ENCODE measurements at places on chromosomes 3 and 15. TPM values are rescaled to one million over a fixed set of nuclear protein-coding genes. Genes with fewer than 3 reads are reported as not detected.

The EIF2A gene
- total RNA-seq = 268 TPM

The ZIC4 gene
- total RNA-seq = 1.2 TPM

The GNAT1 gene
- total RNA-seq = not detected

The ZBED2 gene
- total RNA-seq = not detected

The TXNRD3 gene
- total RNA-seq = 15.3 TPM

The PLA2G4D gene
- not detected for total RNA-seq

- DNase-seq = no peak
These were observed 9.3 kb upstream of the ISLR2 start for GRCh38 chr15:74121039-74121438.

DNA sequence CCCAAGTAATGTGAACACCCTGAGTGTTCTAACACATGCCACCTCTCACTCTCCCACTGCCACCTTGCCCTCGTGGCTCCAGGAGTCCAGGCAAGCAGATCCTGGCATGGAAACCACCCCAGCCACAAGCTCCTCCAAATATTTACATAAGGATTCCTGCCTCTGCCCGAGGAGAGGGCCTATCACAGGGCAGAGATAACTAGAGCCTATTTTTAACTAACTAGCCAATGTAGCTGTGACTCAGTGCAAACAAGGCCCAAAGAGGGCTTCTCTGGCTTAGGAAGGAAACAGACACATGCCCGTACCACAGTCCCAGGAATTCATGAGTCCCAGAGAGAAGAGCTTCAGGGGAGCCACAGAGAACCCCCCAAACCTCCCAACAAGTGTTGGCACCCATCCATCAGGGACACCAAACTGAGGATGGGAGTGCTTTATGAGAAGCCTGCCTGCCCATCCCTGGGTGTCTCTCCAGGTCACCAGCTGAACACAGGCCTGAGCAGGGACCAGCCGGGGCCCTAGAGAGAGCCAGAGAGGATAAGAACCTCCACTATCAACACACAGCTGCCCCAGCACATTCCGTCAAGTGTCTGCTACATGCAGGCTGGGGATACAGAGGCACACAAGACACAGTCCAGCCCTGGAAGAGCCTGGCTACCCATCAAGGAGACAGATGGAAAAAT lies 9.2 kb downstream of the FYCO1 start:
- no peak for DNase-seq

DNA sequence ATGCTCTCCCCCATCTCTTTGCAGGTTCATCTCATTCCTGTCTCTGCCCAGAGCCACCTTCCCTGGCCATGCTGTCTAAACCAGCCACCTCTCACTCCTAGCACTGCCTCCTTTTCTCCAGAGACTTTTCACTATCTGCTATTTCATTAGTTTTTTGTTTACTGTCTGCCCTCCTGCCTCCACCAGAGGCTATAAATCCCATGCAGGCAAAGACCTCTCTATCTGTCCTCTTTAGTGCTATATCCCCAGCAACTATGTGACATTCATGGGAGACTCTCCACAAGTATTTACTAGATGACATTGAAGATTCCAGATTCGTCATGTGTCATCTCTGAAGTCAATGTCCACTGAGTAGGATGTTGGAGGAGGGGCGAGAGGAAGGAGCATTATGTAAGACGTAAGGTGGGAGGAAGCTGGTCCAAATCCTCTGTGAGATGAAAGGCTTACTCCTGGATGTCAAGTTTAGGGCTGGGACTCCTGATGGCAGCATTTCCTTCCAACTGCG lies 3.4 kb upstream of the FAM43A start:
- DNase-seq = no peak

DNA sequence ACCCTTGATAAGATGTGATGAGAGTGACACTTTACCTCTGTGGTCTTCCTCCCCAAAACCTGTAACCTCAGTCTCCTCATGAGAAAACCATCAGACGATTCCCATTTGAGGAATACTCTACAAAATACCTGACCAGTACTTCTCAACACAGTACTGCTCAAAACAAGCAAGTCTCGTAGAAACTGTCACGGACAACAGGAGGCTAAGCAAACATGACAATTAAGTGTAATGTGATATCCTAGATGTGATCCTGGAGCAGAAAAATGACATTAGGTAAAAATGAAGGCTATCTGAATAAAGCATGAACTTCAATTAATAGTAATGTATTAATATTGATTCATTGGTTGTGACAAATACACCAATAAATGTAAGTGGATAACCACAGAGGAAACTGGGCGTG lies 113.6 kb downstream of the CACNA2D3 start:
- no peak for DNase-seq

DNA sequence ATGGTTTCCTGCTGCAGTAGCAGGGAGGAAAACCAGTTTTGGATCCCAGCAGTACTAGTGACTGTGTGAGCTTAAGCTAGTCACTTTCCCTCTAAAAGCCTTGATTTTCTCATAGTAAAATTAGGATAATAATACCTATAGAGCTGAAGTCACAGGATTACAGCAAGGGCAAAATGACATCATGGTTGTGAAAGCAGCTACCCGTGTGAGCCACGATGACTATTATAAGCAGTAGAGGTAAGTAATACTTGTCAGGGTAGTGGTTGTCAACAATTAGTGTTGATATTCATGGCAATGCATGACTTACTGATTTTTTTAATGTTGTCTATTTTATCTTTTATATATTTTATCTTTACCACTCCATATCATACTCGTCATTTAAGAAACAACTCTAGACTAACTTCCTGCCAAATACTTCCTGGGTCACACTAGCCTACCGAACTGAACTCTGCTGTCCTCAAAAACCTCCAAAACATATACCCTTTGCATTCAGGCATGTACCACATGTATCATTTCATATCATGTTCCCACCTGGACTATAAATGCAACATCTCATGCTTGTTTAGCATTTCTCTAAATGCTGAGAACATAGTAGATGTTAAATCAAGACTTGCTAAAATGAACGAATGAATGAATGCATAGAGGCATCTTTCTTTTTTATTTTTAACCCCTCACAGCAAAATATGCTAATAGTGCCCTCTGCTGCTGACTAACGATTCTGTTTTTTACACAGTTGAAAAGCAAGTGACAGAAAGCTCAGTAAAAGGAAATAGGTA lies 172.6 kb downstream of the P3H2 start:
- DNase-seq = no peak

DNA sequence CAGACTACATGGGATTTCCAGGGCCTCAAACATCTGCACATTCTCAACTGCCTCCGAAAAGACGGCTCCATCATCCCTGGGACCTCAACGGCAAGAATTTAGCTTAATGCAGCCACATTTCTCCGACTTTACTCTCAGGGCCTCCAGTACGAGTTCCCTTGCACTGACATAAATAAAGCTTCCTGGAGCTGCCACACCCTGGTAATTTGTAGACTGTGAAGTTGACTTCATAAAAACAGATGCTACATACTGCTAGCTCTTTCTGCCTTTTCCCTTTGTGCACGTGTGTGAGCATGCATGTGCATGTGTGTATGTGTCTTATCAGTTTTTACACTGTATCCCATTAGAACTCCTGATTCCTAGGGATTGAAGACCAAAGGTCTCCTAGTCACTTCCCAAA lies 122.7 kb downstream of the NTRK3 start:
- DNase-seq = no peak

DNA sequence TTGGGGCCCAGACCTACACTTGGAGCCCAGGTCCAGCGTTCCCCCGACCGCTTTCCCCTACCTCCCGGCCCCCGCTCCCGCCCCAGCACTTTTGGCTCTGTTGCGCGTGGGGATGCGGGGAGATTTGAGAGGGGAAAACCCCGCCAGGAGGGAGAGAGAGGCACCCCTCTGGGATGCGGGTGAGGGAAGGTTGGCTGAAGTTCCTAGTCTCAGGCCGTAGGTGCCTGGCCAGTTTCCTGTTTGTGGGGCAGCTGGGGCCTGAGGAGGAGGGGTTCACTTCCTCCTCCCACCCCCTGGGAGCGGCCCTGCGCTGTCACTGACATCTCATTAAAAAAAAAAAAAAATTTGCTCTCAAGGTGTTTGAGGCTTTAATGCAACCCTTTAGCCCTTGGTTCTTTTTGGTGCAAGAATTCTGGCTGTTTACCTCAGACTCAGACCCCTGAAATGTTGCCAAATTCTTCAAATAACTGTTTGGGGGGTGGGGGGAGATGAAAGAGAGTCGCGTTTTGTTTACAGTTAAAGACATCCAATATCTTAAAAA lies 2.6 kb downstream of the FAM43A start:
- DNase-seq = no peak

- no peak for DNase-seq
These were observed 470.8 kb downstream of the SOX2 start for GRCh38 chr3:182182531-182182968.

DNA sequence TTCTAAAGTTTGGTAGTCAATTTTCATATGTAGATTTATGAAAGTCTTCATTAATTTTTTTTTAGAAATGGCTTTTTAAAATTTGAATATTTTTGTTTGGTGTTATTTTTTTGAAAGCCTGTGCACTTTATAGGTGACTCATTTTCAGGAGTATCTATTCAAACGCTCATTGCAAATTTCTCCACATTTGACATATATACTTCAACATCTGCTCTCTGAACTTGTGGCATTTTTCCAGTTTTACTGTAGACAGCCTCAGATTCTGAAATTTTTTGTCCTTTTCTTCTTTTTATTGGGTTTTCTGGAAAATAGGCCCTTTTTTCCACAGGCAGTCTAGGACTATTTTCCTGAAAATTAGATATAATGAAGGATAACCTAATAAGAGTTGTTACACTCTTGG lies 396.6 kb downstream of the RBMS3 start:
- no peak for DNase-seq

GRCh38 chr15:62745621-62746225 lies 296.8 kb upstream of the TPM1 start:
- DNase-seq = no peak

DNA sequence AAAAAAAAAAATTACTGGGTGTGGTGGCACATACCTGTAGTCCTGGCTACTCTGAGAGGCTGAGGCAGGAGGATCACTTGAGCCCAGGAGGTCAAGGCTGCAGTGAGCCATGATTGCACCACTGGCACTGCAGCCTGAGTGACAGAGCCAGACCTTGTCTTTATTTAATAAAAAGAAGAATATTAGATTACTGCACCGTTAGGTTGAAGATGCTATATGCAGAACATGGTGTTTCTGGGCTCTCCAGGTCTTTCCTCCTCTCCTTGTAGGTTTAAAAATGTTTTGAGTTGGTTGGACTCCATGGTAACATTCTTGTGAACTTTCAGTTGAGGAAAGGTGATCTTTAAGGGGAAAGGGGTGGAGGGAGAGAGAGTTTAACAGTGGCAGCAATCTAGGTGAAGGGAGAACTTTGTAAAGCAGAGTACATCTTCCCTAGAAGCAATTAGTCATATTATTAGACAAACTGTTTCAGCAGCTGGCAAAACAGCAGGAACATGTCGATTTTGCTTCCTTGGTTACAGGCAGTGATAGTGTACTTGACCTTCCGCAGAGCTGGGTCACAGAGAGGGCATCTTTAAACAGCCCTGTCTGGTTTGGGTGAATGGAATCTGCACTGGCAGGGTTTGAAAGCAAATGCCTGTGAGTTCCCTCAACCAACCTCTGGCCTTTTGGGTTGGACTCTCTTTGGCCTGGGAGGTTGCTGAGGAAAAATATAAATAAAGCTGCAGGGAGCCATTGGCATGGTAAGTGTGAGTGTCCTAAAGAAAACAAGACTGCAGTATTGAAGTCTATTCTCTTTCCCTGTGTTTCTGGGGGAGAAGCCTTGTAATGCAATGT lies 42.8 kb downstream of the NR2C2 start:
- no peak for DNase-seq

- no peak for DNase-seq
These were observed 3.5 kb upstream of the P2RY14 start for GRCh38 chr3:151281671-151282324.

DNA sequence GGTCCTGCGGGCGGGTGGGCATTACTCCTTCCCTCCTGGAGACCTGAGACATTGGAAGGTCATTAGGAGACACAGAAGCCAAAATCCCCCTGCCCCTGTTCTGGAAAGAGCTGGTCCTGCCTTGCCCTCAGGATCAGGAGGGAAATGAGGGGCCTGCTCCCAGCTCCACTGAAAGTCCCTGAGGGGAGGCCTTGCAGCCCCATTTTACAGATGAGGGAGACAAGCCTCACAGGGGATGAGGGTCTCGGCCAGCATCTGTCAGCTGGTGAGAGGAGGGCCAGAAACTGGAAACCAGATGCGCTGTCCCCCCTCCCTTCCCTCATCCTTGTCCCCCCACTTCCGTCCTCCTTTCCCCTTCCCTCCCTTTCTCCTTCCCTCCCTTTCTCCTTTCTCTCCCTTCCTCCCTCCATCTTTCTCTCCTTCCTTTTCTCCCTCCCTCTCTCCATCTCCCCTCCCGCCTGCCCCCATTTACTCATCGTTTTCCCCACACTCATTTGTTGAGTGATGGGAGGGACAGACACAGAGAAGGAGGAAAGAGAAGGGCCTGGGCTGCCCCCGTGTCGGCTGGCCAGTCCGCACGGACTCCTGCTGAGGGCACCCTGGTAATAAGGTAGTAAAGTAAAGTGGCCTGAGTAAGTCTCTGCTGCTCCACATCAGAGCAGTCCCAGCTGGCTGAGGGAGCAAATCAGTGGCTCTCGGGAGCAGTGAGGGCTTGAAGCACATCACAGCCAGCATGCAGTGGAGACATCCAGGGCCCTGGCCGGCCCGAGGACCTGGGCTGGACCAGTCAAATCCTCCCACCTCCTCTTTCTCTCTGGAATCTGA lies 112.4 kb upstream of the ALDH1A3 start:
- no peak for DNase-seq

DNA sequence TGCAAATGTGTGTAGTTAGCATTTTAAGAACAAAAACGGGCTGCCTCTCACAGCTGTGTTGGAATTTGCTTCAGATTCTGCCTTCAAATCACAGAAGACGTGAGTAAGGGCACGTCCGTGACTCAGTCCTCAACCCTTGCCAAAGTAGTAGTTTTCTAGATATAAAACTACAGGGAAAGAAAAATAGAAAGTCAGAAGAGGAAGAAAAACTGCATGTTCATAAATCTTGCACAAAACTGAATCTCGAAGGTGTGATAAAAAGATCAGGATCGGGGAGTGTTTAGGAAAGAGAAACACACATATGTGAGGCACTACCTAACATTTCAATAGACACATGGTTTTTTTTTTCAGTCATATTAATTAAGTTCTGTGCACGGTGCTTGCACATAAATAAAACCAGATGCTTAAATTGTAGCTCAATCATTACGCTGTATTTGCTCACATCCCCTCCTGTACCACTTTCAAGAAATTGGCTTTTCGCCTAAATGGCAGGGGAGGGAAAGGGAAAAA lies 71.7 kb downstream of the P3H2 start:
- DNase-seq = no peak

GRCh38 chr3:99319961-99320360 lies 318.4 kb upstream of the COL8A1 start:
- DNase-seq = no peak

DNA sequence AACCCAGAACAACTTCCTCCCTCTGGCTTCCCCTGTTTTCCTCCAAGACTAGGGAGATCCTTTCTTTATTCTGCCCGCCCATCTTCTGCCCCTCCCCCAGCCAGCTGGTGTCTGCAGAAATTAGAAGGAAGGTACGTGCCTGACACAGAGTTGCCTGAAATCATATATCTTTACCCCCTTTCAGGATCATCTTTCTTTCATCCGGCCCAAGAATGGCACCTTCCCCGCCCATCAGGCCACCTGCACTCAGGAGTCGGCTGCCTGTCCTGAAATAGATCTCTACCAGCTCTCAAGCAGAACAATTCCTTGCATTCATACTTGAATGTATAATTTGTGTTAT lies 133.7 kb downstream of the VGLL4 start:
- no peak for DNase-seq

- no peak for DNase-seq
These were observed 32.1 kb downstream of the MGLL start for GRCh38 chr3:127789990-127790881.

- no peak for DNase-seq
These were observed 56.0 kb downstream of the TPRA1 start for GRCh38 chr3:127534564-127534963.

GRCh38 chr15:56919031-56919608 lies 676 bp downstream of the TCF12 start:
- peak; percentile 42 for DNase-seq

All from occipital lobe (tissue), 3 donors.